ENCODE measurements at places on chromosomes 11 and 22.
A peak's percentile ranks its signal among the peaks of the same experiment; 100 is the strongest.

DNA sequence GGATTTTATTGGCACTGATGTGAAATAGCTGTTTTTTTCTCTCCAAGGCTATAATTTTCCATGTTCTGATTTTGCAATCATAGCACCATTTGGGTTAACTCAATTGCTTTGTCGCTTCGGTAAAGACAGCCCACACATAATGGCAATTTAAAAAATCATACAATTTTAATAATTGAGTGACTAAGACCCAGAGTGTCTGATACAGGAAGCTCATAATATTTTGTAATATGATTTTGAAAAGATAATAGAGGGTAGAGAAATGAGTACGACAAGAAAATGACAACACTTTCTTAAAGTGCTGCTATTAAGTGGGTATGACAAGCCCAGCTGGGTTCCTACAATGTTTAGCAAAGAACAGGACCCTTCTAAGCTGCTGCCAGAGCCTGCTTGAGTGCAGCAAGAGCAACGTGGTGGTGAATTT, 439.1 kb downstream of the METTL15 start:
- no peak for DNase-seq

GRCh38 chr22:46240907-46241306, 9.2 kb downstream of the CDPF1 start:
- DNase-seq = no peak

GRCh38 chr11:8766043-8766987, 83.7 kb downstream of the RPL27A start:
- DNase-seq = no peak

DNA sequence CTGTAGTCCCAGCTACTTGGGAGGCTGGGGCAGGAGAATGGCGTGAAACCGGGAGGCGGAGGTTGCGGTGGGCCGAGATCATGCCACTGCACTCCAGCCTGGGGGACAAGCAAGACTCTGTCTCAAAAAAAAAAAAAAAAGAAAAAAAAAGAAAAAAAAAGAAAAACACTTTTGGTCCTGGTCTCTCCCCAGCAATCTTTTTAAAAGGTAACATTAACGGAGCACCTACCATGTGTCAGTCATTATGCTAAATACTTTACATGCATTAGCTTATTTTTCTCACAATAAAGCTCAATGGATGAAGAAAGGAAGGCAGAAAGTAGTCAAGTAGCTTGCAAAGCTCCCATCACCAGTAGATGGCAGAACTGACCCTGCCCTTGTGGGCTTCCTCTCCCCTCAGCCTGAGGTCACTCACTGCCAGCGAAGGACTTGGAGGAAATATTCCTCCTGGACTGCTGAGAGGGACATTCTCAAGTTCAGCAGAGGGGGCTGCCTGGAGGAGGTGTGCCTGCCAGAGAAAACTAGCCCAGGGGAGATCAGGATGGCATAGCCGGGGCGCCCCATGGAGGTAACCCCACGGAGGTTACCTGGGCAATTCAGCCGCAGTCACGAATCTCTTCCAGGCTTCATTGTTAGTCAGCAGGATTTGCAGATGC, 15.5 kb downstream of the APOL3 start:
- peak; percentile 32 for DNase-seq

- DNase-seq = no peak
These were observed 59.2 kb downstream of the RAB38 start for GRCh38 chr11:88115828-88116755.

DNA sequence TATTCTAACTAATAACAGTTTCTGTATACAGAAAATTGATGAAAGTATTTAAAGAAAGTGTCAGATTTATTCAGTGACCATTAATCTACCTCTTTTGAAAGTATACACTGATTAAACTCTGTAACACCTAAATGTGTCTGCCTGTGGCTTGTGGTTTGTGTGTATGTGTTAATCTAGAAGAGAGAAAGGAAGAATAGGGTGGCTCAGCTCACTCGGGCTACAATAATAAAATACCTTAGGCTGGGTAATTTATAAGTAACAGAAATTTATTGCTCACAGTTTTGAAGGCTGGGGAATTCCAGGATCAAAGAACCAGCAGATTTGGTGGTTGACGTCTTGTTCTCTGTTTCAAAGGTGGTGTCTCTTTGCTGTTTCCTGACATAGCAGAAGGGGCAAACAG, 13.6 kb upstream of the OR5AS1 start:
- DNase-seq = no peak

GRCh38 chr11:115423728-115424459, 80.3 kb downstream of the CADM1 start:
- no peak for DNase-seq

GRCh38 chr11:75795276-75796090, 19.5 kb upstream of the UVRAG start:
- no peak for DNase-seq

DNA sequence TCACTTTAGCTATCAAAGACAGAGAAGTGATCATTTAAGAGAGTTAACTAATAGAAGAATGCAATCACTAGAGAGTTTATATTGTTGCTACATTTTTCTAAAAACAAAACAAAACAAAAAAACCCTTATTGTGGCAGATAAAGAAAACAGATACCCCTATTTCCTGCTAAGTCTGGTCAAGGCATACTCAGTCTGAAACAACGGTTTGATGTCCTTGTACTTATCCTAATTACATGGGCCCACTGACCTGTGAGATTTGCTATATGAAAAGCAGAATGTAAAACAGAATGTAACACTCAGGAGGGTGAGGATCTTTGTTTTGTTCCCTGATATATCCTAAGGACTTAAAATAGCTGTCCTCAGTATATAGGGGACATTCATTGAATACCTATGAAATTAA, 24.6 kb downstream of the MAML2 start:
- DNase-seq = no peak

GRCh38 chr11:62689421-62690183, at the start of gene LRRN4CL:
LRRN4CL (minus strand) TSS chr11:62689530; CDS start chr11:62688508, 1,022 bp downstream.
- DNase-seq = no peak

DNA sequence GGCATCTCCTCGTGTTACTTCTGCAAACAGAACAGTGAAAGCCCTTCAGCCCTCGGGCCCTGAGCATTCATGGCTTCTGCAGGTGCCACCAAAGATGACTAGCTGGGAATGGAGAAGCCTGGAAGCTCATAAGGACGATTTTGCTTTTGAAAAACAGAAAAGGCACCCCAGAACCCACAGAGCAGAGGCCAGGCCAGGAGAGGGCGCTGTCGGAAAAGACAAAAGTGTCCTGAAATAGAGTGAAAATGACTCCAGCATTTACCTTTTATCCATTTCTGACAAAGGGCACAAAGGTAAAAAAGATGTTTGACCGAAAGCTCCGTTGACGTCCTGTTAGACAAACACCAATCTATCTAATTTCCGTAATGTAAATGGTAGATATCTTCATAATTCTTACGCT, 37.6 kb downstream of the ZNF195 start:
- DNase-seq = peak; percentile 64

GRCh38 chr22:48672387-48672786, 1155.3 kb downstream of the BRD1 start:
- no peak for DNase-seq

DNA sequence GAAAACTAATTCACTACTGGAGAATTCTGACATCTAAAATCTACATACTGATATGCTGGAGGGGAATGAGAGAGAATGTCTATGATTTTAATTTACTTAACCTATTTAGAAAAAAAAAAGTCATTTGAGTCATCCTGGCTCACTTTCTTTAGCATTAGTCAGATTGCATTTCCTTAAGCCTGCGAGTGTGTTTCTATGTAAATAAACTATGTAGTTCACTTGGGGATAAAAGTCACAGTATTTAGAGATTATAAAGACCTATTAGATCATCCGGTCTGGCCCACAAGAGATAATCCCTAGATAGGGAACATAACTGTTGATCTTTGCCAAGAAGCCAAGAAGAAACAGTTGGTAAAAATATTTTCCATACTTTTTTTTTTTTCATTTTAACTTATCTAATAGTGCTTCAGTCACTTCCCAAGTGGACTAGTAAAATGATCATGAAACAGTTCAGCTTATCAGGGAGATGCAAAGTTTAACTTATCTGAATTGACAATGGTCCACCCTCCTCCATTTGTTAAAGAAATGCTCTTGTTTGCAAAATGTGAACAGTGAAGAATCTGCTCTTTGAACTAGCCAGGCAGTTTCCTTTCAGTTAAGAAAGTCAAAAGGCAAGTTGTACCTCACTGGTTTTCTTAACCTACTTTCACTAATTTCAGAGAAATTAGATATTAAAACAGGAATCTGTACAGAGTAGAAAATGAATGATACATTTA, 21.2 kb upstream of the BLID start:
- DNase-seq = no peak

DNA sequence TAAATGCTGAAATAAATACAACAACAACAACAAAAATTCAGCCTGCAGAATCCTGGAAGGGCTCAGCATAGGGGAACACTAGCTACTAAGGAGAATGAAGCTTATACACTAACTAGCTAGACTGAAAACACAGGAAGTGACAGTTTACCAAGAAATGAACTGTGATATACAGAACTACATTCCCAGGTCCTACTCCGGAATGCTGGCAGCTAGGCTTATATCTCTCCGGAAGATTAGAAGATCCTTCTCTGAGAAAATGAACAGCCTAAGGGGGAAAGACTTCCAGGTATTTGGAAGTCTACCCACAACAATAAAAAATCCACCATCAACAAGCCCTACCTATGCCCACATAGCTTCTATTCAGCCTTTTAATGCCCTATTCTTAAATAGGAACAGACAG, 31.0 kb downstream of the CCDC34 start:
- DNase-seq = no peak

DNA sequence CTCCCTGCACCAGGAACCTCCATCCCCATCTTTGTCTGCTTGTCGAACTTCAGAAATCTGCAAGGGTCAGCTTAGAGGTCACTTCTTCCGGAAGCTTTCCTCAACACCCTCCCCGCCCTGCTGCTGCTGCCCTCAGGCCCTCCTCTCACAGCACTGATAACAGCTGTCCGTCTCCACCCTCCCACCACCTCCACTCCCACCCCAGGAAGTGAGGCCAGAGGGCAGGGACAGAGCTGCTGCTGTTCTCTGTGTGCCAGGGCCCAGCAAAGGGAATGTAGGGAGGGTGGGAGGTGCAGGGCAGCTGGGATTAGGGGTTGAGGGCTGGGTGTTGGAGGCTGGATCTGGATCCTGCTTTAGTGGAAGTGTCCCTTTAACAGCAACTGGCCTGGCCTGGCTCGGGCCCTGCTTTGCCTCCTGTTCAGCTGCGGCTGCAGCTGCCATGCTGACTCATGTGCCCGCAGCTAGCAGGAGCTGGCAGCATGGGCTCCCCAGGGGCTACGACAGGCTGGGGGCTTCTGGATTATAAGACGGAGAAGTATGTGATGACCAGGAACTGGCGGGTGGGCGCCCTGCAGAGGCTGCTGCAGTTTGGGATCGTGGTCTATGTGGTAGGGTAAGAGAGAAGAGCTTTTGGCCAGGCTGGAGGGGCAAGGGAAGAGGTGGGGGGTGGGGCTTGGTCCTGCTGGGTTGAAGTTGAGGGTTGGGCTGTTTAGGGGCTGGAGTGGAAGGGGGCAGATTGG, at the start of gene P2RX6:
P2RX6 (plus strand) TSS at position 440 of the 740 bp plus-strand sequence; CDS start at position 450, 10 bp downstream.
- DNase-seq = no peak

DNA sequence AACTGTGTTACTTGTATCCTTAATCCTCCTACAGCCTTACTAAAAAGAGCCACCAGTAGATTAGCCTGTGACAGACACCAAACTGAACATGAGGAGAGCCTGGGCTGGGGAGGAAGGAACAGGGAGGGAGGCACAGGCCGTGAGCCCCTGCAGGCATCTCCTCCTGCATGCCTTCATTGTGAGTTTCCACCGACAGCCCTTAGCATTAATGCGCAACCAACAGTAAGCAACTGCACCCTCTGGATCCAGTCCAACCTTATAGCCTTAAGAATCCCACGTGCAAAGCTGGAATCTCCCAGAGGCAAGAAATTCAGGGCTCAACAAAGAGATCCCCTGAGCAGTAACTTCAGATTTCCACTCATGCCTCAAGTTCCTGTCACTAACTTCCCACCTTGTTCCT, 84.6 kb downstream of the ETS1 start:
- DNase-seq = no peak

DNA sequence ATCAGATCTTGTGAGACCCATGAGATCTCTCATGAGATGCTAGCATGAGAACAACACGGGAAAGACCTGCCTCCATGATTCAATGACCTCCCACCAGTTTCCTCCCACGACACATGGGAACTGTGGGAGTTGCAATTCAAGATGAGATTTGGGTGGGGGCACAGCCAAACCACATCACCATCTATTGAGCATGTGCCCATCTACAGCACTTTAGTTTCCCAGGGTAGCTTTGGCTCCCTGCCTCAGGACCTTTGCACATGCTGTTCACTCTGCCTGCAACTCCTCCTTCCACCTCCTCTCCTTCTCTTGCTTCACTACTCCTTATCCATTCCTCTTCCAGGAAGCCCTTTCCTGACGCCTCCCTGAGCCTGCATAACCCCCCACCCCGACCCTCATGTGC, 17.2 kb downstream of the GRIK4 start:
- no peak for DNase-seq

DNA sequence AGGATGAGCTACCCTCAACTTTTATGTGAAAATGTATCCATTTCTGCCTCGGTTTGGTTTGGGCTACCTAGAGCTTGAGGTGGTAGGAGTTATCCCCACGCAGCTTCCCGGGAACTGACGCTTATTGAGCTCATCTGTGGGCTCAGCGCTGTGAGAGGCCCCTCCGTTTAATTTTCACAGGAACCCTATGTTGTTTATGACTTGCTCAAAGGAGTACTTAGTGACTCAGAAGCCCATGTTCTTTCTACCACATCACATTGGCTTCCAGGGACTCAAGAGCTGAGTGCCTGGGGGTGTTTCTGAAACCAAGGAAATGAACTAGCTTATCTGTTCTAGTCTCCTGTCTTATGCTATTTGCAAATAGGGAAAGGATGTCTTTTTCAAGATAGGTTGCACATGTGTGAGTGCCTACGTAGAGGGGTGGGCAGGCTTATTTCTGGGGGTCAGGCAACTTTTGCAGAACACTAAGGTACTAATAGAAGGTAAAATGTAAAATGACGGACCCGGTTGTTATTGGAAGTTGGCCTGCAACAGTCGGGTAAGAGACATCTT, 40.5 kb downstream of the MICAL2 start:
- no peak for DNase-seq

- no peak for DNase-seq
These were observed 79.2 kb downstream of the DHCR7 start for GRCh38 chr11:71368966-71369365.

GRCh38 chr11:130872981-130873380, 43.3 kb downstream of the SNX19 start:
- DNase-seq = no peak

DNA sequence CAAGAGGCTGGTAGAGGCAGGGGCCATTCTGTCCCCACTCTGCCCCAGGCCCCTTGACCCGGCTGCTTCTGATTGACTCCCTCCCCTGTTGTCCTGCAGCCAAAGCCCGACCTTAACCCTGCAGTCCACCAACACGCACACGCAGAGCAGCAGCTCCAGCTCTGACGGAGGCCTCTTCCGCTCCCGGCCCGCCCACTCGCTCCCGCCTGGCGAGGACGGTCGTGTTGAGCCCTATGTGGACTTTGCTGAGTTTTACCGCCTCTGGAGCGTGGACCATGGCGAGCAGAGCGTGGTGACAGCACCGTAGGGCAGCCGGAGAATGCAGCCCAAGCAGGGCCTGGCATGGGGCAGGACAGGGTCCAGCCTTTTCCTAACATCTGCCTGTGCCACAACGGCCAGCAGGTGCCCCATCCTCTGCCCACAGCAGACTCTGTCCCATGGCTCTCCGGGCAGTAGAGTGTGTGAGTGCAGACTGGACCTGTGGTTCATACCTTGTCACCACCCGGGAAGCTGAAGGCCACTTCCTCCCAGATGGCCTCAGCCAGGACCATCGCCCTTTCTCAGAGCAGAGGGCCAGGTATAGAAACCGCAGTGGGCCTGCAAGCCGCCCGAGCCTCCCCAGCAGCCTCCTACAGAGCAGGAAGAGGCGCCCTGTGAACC, 26.8 kb upstream of the MGAT3 start:
- no peak for DNase-seq

Data from CD4-positive, alpha-beta T cell treated with Interleukin-2 at 100 ng/mL for 4 hours (primary cell).